Tibial nerve (tissue), 4 donors: ENCODE measurements at places on chromosomes 7 and 10. TPM values are rescaled to one million over a fixed set of nuclear protein-coding genes. Genes with fewer than 3 reads are reported as not detected.

Gene MMP21
- 0.22 TPM for total RNA-seq

Gene C10orf53
- not detected for total RNA-seq

Gene SLC26A4
- total RNA-seq = 0.39 TPM

Gene SPDYE9
- not detected for total RNA-seq

Gene GPRIN2
- total RNA-seq = 2.1 TPM

Gene DYNC1I1
- total RNA-seq = 10.2 TPM

Gene GSTK1
- 149 TPM for total RNA-seq

Gene WDR86
- 142 TPM for total RNA-seq

DNA sequence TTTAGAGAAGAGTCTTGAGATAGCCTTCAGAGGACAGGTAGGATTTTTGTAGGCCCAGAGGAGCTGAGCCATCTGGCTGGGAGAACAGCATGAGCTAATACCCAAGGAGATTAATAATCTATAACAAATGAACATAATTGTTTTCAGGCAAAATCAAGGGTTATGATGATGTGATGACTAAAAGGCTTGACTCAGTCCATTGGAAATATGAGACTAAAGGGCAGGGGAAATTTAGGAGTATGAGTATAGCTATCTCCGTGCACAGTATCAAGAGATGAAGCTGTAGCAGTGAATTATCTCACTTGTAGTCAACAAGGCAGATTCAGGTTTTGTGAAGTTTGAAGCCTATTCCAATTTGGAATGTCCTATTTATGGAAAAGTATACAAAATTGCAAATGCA lies 40.1 kb downstream of the CSTF2T start:
- no peak for DNase-seq

DNA sequence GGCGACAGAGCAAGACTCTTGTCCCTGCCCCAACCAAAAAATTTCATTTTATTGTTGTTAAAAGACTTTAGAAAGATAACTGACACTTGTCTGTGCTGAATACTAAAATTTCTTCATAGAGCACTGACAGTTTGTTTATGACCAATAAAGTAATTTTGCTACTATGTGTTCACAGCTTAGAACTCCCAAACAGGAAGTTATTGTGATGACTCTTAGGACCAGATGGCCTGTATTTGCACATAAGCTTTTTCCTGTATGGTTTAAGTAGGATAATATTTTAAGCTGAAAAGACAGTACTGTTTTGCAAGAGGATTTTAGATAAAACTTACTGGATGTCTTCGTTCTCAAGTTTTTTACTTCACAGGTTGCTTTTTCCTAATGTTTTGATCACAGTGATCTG lies 80.7 kb downstream of the MMRN2 start:
- DNase-seq = no peak

DNA sequence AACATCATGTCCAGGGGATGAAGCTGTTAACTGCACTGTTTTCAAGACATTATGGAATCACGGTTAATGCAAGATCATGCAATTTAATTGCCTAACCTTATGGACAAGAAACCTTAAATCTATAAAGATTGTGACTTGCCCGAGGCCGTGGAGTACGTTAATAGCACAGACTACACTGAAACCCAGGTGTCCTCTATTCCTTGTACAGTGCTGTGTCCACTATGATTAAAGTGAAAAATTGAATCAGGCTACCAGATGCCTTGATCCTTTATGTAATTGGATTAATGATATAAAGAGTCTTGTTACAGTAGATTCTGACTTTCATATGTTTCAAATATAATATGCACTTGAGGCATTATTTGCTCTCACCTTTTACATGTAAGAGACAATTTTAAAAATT lies 33.9 kb upstream of the ETV1 start:
- no peak for DNase-seq

- DNase-seq = peak; percentile 18
Observed at GRCh38 chr10:119817991-119818888, 54.4 kb downstream of the MCMBP start.

DNA sequence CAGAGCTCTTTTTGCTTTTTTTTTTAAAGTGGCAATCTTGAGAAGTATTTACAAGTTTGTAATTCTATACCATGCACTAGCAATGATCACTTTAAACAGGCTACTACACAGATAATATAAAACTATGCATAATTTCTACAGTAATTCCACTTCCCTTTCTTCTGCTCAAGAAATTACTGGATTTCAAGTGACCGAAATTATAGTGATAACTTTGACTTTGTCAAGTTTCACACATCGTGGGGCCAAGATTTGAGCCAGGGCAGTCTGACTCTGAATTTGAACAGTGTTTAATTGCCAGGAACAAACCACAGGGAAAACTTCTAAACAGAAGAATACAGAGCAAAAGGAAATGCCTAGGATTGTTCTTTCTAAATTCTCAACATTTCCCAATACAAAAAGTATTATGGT lies 288.3 kb upstream of the MKLN1 start:
- no peak for DNase-seq

GRCh38 chr7:1973321-1974251 lies 259.2 kb downstream of the MAD1L1 start:
- DNase-seq = no peak

- no peak for DNase-seq
Observed at GRCh38 chr7:113120647-113121046, 2.3 kb upstream of the SMIM30 start.

- no peak for DNase-seq
Observed at GRCh38 chr7:83579740-83580139, 69.2 kb downstream of the SEMA3E start.

GRCh38 chr10:126476246-126476645 lies 88.0 kb upstream of the ADAM12 start:
- DNase-seq = no peak

DNA sequence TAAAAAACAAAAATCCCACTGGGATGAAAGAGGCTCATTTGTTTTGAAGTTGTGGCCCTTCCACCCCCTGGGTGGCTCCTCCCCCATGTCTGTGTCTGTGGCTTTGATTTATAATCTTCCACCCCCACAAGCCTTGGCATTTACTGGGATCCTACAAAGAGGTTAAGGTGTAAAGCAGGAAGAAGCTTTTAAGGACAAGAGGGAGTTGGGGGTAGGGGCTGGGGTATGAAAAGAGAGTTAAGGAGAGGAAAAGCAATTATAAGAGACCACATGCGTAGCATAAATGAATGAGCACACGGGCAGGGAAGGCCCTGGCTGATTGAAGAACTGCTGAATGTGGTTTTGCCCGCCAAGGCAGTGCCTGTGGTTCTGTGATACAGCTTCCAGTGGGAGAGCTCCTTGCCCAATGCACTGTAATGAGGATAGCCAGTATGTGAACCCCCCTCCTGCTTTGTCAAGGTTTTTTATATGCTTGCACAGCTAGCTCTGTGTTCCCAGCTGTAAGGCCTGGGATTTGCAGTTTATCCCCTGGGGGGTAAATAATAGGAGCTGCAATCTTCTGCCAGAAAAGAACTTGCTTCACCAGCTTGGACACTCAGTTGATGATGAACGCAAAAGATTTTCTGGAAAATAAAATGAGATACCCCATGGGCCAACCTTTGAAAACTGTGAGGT lies 34.7 kb upstream of the KMT2E start:
- DNase-seq = no peak

DNA sequence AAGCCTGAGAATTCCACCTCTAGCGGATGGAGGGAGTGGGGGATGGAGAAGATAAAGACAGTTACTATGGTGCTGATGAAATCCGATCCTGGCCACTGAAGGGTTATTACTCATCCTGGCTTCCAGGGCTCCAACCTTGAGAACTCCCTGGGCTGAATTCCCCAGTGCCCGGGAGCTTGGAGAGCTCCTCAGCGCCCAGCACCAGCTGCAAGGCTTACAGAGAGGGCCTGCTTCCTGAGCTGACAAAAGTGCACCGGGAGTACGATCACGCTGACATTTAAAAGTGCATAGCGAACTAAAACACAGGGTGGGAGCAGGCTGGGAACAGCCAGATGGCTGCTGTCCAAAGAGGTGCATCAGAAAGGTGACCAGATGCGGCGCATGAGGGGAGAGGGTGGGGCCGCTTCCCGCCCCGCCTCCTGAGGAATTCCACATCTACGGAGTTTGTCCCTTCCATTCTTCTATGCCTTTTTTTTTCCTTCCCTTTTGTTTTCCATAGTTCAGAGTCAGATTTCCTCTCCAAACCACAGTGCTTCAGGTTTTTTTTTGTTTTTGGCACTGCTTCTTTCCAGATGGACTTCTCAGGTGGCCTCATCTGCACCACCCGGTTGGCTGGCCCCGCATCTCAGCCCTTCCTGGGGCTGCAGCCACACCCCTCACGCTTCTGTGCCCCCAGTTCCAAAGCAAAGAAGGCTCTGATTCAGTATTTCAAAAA lies 62.4 kb upstream of the MKRN1 start:
- DNase-seq = peak; percentile 39

GRCh38 chr10:52187521-52188258 lies 126.4 kb upstream of the DKK1 start:
- DNase-seq = no peak

DNA sequence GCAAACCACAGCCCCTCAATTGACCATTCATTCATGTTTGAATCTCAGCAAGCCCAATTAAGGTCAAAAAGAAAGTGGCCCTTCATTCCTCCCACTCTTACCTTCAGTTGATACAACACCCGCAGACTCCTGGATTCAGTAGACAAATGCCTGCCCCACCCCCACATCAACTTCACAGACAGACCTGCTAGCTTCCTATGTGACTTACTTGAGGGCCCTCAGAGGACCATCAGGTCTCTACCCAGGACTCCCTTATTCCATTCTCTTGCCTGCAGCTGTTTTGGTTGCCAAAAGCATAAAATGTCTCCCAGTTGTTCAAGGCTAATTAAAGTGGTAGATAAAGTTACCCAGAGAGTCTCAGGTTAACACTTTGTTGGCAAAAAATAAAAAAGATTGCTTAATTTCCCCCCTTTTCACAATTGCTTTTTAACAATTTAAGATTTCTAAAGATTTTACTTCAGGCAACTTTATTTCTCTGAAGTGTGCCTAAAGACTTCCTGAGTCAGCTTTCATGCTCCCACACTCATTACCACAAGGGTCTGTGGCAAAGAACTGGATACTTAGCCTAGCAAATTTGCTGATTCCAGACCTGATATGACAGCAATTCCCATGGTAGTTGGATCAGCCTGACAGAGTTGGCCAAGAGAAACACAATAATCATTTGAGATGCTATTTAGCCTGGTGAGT lies 3.3 kb upstream of the MTERF1 start:
- DNase-seq = no peak

DNA sequence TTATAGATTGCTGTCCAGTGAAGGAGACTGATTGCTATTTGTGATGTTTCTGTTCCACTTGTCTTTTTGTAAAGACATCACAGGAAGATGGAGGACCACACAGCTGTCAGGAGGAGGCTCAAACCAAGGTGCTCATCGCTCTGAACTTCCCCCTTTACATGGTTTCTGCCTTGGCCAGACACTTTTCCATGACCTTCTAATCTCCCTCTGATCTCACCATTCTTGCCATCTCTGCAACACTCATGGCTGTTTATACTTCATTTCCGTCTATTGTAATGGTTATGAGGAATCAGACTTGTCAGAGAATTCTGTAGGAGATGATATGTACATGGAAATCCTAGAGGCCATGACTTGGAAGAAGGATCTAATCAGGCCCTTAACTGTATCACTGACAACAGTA lies 1.7 kb upstream of the TAS2R5 start:
- no peak for DNase-seq

DNA sequence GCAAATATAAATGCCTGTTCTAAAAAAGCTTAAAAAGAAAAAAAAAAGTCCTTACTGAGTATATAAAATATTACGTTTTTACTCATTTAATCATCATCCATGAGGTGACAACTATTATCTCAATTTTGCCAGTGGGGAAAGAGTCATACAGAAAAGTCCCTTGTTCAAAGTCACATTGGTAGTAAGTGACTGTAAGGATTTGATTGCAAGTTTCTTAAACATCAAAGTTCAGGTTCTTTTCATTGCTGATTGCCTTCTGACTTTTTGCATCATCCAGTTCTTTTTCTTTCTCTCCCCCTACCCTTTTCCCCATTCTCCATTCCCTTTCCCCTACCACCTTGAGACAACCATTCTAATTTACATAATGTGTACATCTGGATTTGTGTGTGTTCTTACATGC lies 363.3 kb downstream of the NRG3 start:
- DNase-seq = no peak

- no peak for DNase-seq
Observed at GRCh38 chr10:30447125-30447799, 13.3 kb downstream of the MAP3K8 start.

DNA sequence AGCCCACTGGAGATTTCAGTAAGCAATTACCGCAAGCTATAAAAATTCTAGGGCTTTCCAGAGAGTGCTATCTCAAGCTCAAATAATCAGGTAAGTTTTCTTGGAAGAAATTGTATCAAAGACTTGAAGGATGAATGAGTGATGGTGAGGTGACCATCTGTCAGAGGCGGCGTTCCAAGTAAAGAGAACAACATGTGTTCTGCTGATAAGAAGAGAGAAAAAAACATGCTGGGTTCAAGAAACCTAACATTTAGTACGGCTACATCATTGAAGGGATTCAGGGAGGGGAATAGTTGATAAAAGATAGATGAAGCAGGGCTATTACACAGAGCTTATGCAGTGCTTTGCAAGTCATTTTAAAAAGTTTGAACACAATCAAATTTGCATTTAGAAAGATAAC lies 100.7 kb downstream of the GNAI1 start:
- DNase-seq = no peak

DNA sequence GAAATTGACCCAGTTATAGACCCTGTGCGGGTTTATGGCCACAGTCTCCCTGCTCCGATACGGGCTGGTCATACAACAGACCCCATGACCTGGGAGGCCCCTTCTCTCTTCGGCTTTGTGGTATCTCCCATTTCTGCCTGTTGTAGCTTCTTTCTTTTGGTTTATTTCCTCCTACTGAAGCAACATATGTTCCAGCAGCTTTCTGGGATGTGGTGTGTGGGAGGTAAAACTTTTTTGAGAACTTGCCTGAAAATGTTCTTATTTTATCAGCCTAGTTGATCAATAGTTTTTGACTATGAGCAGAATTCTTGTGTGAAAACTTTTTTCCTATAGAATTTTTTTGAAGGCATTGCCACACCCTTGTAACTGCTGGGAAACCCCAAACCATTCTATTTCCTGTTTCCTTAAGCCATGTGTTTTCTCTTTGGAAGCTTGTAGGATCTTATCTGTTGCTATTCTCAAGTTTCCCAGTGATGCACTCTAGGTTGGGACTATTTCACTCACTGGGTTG lies 80.0 kb downstream of the DAGLB start:
- DNase-seq = no peak

- peak; percentile 38 for DNase-seq
Observed at GRCh38 chr10:88147000-88147798, 283.8 kb downstream of the PTEN start.

GRCh38 chr7:3956949-3957348 lies 655.9 kb downstream of the SDK1 start:
- no peak for DNase-seq

DNA sequence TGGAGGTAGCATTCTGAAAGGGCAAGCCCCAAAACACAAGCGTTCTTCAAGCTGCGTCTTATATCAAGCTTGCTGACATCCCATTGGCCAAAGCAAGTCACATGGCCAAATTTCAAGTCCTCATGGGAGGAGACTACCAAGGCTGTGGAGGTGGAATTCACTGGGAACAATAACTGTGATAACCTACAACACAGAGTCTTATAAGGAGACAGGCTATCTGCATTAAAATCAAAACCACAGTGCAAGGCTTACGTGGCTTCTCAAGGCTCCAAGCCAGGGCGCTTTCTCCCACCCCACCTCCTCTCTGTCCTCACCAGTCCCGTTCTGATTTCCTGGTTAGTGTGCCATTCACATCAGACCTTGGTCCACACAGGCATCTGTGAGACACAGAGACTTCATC lies 39.4 kb downstream of the ADRB1 start:
- DNase-seq = no peak

GRCh38 chr7:112205343-112206237 lies 609 bp downstream of the DOCK4 start:
- DNase-seq = peak; percentile 42

- DNase-seq = peak; percentile 30
Observed at GRCh38 chr10:78802866-78803265, 265.9 kb upstream of the ZMIZ1 start.
